Activated CD4-positive, alpha-beta T cell treated with anti-CD3 and anti-CD28 coated beads, Interleukin-2, amount 10 ng/mL, durations not matched to agents 7 days and 5 days (primary cell): ENCODE measurements at places on chromosomes 5 and 9. TPM values are rescaled to one million over a fixed set of nuclear protein-coding genes. Genes with fewer than 3 reads are reported as not detected.

DNA sequence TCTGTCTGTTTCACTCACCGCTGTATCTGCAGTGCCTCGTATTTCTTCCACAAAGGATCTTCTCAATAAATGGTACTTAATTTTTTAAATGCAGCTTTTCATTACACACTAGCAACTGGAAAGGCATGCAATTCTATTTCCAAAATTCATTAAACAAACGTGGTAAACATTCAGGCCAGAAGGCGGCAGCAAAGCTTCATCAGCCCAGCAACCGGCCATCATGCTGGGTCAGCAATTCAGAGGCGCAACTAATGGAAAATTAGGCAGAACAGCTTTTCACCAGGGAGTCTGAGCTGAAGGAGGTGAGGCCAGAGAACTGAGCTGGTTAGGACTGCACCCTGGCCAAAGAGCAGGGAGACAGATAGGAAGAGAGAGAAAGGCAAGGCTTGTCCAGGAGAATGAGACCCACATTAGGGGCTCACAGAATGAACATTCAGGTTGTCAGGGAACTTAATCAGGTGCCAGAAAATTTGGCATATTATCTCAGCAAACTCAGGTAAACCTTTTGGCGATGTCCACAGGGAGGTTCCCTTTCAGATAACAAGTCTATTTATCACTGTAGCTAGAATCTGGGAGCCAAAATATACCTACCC is 17.7 kb upstream of the RNF180 start:
- H3K4me3 ChIP-seq = no peak overlapping the region
- no peaks in the 10 kb centered on the region for H3K36me3 ChIP-seq
- H3K27ac ChIP-seq = no peak overlapping the region
- no peaks in the 10 kb centered on the region for H3K4me1 ChIP-seq
- no peaks in the 10 kb centered on the region for H3K27me3 ChIP-seq
- no peak for DNase-seq

- H3K27ac ChIP-seq = no peak overlapping the region
- no peak for DNase-seq
- H3K4me3 ChIP-seq = no peak overlapping the region
- H3K27me3 ChIP-seq = no peaks in the 10 kb centered on the region
- no peaks in the 10 kb centered on the region for H3K4me1 ChIP-seq
Observed at GRCh38 chr9:101636247-101636646, 41.5 kb upstream of the PPP3R2 start.

The PDZD2 gene
- total RNA-seq = not detected

The ECSCR gene
- total RNA-seq = 0.73 TPM
